Stimulated activated CD8-positive, alpha-beta memory T cell treated with anti-CD3 and anti-CD28 coated beads, Interleukin-15, amount 100 ng/mL, for 1 hour (primary cell): ENCODE measurements at places on chromosomes 6 and 20.

DNA sequence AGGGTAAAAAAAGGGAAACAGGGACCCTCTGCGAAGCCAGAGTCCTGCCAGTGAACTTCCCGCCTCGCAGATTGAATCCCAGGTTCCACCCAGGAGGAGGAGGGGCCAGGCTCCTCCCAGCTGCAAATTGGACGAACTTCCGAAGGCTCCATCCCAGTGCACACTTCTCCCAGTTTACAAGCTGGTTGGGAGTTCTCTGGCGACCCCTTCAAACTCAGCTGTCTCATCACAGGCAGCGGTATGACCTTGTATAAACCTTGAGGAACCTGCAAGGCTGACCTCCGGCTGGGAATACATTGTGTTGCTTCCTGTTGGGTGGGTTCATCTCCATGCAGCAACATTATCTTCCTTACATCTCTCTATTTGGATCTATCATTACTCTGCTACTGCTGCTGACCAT lies 962.7 kb downstream of the GRIK2 start:
- DNase-seq: no peak

DNA sequence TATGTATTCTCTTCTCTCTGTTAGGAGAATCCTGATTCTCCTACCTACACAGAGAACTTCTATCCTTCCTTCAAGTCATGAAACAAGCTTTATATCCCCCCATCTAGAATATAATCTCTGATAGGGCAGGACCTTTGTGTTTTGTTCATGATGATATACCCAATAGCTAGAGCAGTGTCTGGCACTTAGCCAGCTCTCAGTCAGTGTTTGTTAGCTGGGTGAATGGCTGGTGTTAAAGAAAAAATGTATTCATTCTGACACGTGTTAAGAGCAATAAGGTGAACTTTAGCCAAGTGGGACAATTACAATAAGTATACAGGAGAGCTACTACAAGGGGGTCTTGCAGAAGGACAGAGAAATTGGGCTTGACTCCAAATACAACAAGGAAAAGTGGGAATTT lies 34.3 kb upstream of the TNFRSF21 start:
- DNase-seq: no peak

- DNase-seq: no peak
These were observed at the start of gene FOXC1 for GRCh38 chr6:1609648-1610496. TSS of gene FOXC1 (plus strand) at chr6:1609915. CDS start at chr6:1610446, 531 bp downstream.

DNA sequence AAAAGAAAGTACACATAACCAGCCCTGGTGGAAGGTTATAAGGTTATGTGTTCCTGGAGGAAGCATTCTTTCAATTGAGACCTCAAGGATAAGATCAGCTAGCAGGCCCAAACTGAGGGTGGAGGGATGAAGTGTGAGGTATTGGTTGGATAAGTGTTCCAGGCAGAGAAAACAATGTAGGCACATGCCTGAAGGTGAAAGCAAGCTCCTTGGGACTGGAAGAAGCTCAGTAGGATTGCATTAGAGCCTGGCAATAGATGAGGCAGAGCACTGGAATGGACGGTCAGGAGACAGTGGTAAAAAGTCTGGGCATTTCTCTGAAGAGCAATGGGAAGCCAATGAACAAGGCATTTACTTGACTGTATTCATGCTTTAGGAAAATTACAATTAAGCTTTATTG lies 89.9 kb upstream of the SHLD1 start:
- DNase-seq: no peak

DNA sequence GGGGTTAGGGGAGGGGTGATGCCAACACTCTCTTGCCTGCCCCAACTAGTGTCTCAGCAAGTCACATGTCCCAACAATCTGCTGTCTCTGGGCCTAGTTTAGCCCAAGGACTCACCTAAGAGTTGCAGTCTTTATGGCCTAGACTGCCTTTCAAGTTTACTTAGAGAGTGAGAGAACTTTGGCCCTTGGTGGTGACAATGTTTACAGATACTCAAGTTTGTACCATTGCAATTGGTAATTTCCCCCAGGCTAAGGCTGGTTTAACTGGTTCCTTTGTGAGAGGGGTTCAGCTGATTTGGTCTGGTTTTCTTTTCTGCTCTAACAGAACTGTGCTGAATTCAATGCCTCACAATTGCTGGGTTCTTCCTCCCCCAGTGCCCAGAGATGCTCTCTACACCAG lies 1279.9 kb upstream of the EYS start:
- no peak for DNase-seq

DNA sequence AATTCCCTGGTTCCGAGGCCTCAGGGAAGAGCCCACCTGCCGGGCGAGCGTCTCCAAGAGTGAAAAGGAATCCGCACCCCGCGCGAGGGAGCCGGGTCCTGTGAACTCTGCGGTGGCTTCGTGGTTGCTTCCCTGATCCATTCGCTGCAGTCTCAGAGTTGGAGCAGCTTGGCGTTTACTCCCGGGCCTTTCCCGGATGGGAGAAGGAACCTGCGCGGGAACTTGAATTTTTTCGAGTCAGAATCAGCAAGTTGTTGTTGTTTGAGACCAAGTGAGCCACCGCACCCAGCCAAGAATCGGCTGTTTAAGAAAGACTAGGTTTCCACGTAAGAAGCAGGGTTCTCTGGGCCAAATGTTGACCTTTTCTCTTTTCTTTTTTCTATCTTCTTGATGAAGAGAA lies 12.9 kb downstream of the PRSS16 start:
- DNase-seq: no peak

- no peak for DNase-seq
These were observed 51.6 kb downstream of the LAMA4 start for GRCh38 chr6:112202639-112203341.

- DNase-seq: no peak
These were observed 17.8 kb downstream of the HIVEP2 start for GRCh38 chr6:142927271-142927580.

GRCh38 chr20:53346335-53346648 lies 247.3 kb downstream of the ZNF217 start:
- no peak for DNase-seq

GRCh38 chr6:52335576-52335975 lies 26.4 kb upstream of the PAQR8 start:
- DNase-seq: no peak

- no peak for DNase-seq
These were observed 72.5 kb upstream of the ZNF217 start for GRCh38 chr20:53666144-53666543.

DNA sequence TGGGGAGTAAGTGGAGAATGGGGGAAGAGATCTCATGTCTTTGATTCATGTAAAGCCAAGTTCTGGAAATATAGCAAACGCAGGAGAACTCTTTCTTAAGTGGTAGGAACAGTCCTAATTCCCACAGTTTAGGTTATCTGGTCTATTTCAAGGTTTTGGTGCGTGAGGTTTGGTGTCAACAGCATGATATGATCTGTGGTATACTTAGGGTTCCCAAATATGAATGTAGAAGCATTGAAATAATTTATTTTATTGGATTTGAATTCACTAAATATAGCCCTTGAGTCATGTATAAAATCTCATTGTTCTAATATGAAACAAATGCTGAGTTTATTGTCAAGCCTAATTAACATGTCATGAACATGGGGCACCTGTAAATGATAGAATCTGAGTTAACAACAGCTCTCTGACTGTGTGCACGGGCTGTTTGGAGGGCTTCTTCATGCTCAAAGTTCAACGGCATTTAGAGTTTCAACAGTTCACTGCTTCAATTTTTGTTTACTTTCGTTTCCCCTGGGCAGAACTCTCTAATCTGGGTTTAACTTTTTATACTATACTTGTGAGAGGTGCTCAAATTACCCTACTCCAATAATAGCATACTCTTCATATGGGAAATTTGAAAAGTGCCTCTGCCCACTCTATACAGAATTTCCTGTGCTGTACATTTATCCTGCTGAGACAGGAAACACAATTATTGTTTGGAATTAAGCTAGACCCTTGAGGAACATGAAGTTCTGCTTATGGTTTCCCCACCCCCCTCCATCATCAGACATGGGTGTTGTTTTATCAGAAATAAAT lies 236.3 kb upstream of the ZNF217 start:
- no peak for DNase-seq

DNA sequence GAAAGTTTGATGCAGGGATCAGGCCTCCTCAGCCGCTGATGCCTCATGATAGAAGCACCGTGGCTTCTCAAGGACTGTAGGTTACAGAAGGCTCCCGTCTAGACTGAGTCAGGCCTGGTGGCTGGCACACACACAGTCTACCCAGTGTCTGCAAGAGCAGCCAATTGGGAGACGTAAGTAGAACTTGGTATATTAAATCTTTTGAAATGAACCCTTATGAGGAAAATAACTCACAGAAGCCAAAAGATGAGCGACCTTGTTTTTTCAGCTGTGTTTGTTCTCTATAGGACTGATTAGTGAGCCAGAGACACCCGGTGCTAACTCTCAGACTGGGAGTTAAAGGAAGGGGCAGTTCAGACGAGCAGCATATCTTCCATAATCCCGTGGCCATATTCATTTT lies 5.9 kb upstream of the PDE10A start:
- DNase-seq: no peak

DNA sequence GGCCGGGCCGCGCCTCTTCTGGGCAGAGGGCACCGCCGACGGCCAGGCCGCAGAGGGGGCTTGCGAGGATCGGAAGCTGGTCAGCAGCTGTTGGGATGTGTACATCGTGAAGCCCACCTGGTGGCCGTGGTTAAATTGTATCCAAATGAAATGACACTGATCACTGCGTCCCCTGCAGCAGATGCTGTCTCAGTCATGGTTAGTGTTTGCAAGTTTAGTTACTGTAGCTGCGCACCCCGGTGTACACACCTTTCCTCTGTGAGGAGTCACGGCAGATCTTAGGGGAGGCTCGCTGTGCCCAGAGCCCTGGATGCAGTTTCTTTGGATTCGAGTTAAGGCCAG lies 653 bp downstream of the NAA20 start:
- no peak for DNase-seq

DNA sequence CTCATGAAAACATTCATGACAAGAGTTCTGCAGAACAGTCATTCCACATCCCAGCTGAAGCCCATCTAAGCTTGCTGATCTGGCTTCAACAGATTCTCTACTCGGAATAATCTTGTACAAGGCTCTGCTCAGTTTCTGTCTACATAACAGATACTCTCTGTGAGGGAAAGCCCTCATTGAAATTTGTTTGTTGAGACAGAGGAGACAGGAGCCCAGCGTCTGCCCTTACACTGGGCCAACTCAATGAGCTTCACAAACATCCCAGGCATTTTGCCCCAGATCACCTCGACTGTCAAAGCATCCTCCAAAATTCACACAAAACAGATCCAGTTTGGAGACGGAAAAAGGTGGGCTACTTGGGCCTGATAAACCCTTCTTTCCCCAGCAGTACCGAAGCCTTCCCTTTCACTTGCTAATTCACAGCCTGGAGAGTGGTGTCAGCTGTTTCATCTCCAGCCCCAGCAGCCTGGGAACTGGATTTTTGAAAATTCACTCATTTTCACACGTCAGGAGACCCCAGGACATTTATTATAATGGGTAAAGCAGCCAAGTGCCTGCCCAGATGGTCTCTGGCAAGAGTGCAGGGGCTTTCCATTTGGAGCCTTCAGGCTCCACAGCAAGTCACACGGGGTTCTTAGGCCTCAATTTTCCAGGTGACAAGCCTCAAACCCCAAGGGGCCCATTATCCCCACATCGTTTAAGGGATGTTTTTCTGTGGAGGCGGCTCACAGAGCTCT lies 7.3 kb downstream of the CCDC167 start:
- no peak for DNase-seq
